ENCODE measurements at places on chromosomes 12 and 14. TPM values are rescaled to one million over a fixed set of nuclear protein-coding genes. Genes with fewer than 3 reads are reported as not detected.

DNA sequence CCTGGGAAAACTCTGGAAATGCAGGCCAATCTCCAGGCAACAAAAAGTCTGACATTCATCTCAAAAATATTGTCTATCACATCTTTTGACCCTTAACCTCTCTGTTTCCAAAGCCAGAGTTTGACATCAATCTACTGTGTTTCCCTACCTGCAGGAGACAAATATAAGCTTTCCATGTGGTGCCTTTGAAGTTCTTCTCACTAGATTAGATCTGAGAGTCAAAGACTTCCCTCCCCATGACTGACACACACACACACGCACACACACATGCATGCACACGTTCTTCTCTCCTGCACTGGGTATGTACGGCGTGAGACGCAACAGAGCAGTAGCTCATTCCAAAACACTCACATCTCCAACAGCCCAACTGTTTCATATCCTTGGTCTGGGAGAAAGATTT is 8.1 kb upstream of the ITPR2 start:
- no peak overlapping the region for H3K4me3 ChIP-seq
- H3K27ac ChIP-seq = no peak overlapping the region
- DNase-seq = no peak
- no peaks in the 10 kb centered on the region for H3K36me3 ChIP-seq

- H3K27ac ChIP-seq = no peak overlapping the region
- H3K27me3 ChIP-seq = no peaks in the 10 kb centered on the region
- no peak overlapping the region for H3K4me3 ChIP-seq
Observed at GRCh38 chr12:124094733-124095132, 121.7 kb downstream of the ZNF664 start.

DNA sequence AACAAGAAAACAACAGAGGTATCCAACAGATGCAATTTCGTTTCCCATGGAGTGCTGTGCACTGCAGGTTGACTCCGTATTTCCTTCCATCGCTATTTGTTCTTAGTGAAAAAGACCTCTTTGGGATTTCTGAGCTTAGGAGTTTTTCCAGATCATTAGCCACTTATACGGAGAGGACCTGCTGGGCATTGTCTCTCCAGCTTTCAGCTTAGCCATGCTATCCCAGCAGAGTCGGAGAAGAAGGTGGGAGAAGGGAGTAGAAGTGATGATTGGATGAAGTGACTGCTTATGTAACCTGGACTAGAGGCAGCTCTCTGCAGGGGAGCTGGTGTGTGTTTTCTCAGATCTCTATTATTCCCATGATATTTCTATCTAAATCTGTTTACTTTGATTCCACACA is 737.7 kb downstream of the DIO2 start:
- no peaks in the 10 kb centered on the region for H3K4me1 ChIP-seq
- H3K36me3 ChIP-seq = no peaks in the 10 kb centered on the region
- H3K27ac ChIP-seq = no peak overlapping the region
- no peak overlapping the region for H3K4me3 ChIP-seq

GRCh38 chr12:57726151-57726883 is 12.2 kb downstream of the AGAP2 start:
- peaks cover 8% of the 10 kb centered on the region for H3K27me3 ChIP-seq
- peak overlapping the region; percentile 23 for H3K27ac ChIP-seq
- H3K4me3 ChIP-seq = peak overlapping the region; percentile 64
- peak; percentile 74 for DNase-seq

DNA sequence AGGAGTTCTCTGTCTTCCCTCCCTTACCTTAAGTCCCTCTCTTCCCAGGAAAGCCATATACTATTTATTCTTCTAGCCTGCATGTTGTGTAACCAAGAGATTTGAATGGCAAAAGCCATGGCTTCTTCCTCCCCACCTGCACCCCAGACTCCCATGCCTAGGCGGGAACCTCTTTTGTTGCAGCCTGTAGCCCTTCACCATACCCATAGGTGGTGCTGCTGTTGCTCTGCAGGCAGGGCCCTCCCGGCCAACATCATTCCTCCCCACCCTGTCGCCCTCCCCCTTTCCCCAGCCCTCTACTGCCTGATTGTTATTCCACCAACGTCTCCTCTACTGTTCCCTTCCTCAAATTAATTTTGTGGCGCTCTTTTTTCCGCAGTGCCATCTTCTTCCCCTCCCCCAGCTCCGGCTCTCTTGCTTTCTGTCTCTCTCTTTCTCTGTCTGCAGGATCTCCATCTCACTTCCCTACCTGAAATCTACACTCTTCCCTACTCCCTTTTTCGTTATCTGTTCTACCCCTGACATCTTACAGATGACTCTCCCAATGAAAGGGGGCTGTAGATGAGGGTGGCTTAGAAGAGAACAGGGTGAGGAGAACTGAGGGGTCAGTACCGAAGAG is 13.8 kb downstream of the NGDN start:
- no peaks in the 10 kb centered on the region for H3K36me3 ChIP-seq
- H3K27me3 ChIP-seq = no peaks in the 10 kb centered on the region
- H3K4me3 ChIP-seq = no peak overlapping the region
- no peak overlapping the region for H3K27ac ChIP-seq

DNA sequence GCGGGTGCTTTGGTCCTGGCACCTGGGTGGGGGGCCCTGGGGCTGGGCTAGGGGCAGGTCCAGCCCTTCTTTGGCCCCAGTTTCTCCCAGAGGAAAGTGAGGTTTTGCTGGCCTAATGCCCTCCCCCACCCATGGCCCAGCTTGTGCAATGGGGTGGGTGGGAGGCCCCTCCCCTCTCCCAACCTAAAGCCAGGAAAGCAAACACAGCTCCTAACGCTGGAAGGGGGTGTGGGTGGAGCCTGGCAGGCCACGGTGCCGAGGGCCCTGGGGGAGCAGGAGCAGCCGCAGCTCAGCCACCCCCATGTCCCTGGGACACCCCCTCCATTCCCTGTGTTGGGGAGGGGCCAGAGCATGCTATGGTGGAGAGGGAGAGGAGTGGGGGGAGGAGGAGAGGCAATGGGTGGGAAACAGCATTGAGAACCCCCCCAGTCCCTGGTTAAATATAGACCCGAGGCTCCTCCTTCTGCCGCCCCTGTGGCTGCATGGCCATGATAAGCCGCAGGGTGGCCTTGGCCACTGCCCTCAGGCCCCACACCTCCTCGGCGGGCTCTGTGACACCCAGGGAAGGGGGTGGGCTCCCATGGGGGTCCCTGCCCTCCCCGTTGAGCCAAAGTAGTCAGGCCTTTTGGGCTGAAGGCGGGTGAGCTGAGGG is 4.7 kb downstream of the EXOC3L4 start:
- H3K36me3 ChIP-seq = no peaks in the 10 kb centered on the region
- no peaks in the 10 kb centered on the region for H3K4me1 ChIP-seq
- H3K27ac ChIP-seq = no peak overlapping the region
- no peak for DNase-seq
- H3K4me3 ChIP-seq = no peak overlapping the region
- H3K27me3 ChIP-seq = peaks cover 26% of the 10 kb centered on the region

The HOMEZ gene
- 11.7 TPM for total RNA-seq

The P3H3 gene
- total RNA-seq = 92.6 TPM

The DNAH10 gene
- total RNA-seq = not detected

The CD69 gene
- total RNA-seq = 1.2 TPM

The HOXC4 gene
- total RNA-seq = not detected
